Esophagus muscularis mucosa (tissue), 4 donors: ENCODE measurements at places on chromosomes 6 and 20. TPM values are rescaled to one million over a fixed set of nuclear protein-coding genes. Genes with fewer than 3 reads are reported as not detected.
A peak's percentile ranks its signal among the peaks of the same experiment; 100 is the strongest.

Gene TLDC2
- total RNA-seq = not detected

Gene MCCD1
- total RNA-seq = not detected

Gene LY6G6F
- not detected for total RNA-seq

Gene PHACTR1
- 4.2 TPM for total RNA-seq

Gene PLA2G7
- not detected for total RNA-seq

Gene PTCRA
- not detected for total RNA-seq

Gene CRISP3
- 0.33 TPM for total RNA-seq

Gene ECT2L
- 0.42 TPM for total RNA-seq

Gene PRDM1
- 2.1 TPM for total RNA-seq

Gene ACTL10
- total RNA-seq = 1.9 TPM

Gene KCNG1
- 0.63 TPM for total RNA-seq

Gene DUSP15
- 4.3 TPM for total RNA-seq

Gene GGTLC1
- total RNA-seq = not detected

Gene PCIF1
- total RNA-seq = 38.0 TPM

GRCh38 chr6:26172608-26172968 lies 85.4 kb downstream of the HFE start:
- DNase-seq = no peak
- no peaks in the 10 kb centered on the region for H3K36me3 ChIP-seq
- H3K27me3 ChIP-seq = no peaks in the 10 kb centered on the region
- peaks cover 23% of the 10 kb centered on the region for H3K4me1 ChIP-seq

- H3K4me1 ChIP-seq = peaks cover 53% of the 10 kb centered on the region
- H3K4me3 ChIP-seq = no peak overlapping the region
- no peak for DNase-seq
- H3K27ac ChIP-seq = no peak overlapping the region
- no peaks in the 10 kb centered on the region for H3K36me3 ChIP-seq
Observed at GRCh38 chr6:56758120-56758519, 115.4 kb upstream of the DST start.

- no peak for DNase-seq
- no peak overlapping the region for H3K27ac ChIP-seq
- no peak overlapping the region for H3K4me3 ChIP-seq
- no peaks in the 10 kb centered on the region for H3K27me3 ChIP-seq
Observed at GRCh38 chr6:107442938-107443607, 16.3 kb downstream of the PDSS2 start.

GRCh38 chr6:42017021-42017643 lies 33.2 kb upstream of the TAF8 start:
- H3K4me3 ChIP-seq = no peak overlapping the region
- H3K27ac ChIP-seq = peak overlapping the region; percentile 23
- H3K36me3 ChIP-seq = peaks cover 5% of the 10 kb centered on the region
- no peaks in the 10 kb centered on the region for H3K27me3 ChIP-seq
- no peak for DNase-seq

DNA sequence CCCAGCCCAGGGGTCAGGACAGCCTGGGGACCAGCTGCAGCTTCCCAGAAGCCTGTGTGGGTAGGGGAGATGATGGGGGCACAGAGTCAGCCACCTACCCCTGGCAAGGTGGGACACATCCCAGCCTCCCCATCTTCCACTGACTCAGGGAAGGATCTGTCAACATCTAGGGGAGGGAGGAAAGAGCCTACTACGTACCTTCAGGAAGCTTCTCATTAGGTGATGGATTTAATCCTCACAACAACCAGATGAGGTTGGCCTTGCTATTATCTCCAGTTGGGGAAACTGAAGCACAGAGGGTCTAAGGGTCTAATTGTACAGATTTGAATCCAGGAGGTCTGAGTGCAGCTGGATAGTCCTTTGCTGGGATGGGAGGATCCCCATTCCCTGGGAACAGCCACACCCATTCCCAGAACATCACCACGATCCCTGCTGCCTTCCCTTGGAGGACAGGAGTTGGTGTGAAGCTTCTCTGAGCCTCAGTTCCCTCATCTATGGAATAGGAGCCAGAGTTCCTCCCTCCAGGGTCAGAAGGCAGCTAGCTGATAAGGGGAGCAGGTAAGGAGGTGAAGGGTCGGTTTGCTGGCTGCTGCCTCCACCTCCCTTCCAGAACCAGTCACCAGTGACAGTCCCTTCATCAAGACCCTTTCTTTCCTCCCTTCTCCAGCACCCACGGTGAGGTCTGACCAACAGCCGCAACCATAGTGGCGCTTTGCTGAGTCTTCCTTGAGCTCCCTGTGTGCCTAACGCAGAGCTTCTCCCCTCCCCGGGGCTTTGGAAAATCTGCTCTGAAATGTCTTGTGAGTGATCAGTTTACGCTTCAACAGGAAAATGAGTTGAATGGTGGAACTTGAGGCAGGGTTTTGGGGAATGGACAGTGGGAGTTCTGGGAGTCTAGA lies 56.8 kb downstream of the CEBPB start:
- H3K4me3 ChIP-seq = no peak overlapping the region
- no peaks in the 10 kb centered on the region for H3K36me3 ChIP-seq
- no peaks in the 10 kb centered on the region for H3K4me1 ChIP-seq
- DNase-seq = no peak
- no peak overlapping the region for H3K27ac ChIP-seq

DNA sequence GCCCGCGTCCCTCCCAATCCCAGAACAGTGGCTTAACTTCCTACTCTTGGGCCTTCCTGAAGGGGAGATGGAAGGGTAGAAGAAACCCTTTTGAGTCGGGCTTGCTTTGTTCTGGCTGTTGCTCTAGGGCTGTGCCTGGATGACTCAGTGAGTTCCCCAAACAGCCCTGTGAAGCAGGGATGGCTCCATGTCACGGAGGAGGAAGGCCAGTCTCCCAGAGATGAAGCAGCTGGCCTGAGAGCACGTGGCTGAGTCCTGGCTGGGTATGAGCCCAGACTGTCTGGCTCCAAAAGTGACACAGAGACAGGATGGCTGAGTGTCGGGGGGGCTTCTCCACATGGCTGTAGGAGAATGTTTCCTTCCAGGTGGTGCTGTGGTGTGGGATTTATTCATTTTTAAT lies 4.6 kb downstream of the SYTL3 start:
- H3K4me3 ChIP-seq = no peak overlapping the region
- no peaks in the 10 kb centered on the region for H3K36me3 ChIP-seq
- H3K27me3 ChIP-seq = no peaks in the 10 kb centered on the region
- peak; percentile 96 for DNase-seq
- H3K4me1 ChIP-seq = peaks cover 21% of the 10 kb centered on the region

DNA sequence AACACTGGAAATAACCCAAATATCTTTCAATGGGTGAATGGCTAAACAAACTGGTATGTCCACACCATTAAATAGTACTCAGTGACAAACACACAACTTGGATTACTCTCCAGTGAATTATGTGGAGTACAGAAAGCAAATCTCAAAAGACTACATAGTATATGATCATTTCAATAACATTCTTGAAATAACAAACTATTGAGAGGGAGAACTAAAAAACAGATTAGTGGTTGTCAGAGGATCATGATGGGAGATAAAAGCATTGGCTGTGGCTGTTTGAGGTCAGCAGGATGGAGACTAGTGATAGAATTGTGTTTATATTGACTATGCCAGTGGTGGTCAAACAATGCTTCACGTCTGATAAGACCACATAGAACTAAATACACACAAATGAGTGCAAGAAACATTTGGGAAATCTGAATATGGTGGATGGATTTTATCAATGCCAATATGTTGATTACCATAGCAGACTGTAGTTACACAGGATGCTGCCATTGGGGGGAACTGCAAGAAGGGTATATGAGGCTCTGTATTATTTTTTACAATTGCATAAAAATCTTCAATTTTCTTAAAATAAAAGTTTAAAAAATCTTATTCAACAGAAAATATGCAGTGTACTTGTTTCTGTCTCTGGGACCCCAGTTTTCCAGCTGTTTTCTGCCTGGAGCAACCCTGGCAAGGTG lies 242.0 kb downstream of the TBXT start:
- no peaks in the 10 kb centered on the region for H3K36me3 ChIP-seq
- H3K4me3 ChIP-seq = no peak overlapping the region
- H3K27ac ChIP-seq = no peak overlapping the region
- DNase-seq = no peak
- no peaks in the 10 kb centered on the region for H3K4me1 ChIP-seq

DNA sequence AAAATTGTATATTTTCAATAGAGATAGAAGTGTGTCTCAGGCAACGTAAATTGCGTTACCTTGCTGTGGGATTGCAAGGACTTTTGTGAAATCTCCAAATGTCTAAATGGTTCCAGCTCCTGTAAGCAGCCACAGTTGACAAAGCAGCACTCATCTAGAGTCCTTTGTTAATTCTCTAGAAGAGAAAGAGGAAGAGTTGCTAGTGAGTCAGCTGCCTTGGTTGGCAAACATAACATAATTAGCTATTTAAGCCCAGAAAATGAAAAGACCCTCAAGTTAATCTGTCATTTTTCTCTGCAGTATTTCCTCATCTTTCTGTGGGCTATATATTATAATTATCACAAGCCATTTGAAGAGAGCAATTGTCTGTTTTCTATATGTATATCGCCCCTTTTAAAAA lies 66.4 kb upstream of the FABP7 start:
- no peak overlapping the region for H3K4me3 ChIP-seq
- H3K4me1 ChIP-seq = no peaks in the 10 kb centered on the region
- no peaks in the 10 kb centered on the region for H3K36me3 ChIP-seq
- no peak overlapping the region for H3K27ac ChIP-seq
- DNase-seq = no peak

DNA sequence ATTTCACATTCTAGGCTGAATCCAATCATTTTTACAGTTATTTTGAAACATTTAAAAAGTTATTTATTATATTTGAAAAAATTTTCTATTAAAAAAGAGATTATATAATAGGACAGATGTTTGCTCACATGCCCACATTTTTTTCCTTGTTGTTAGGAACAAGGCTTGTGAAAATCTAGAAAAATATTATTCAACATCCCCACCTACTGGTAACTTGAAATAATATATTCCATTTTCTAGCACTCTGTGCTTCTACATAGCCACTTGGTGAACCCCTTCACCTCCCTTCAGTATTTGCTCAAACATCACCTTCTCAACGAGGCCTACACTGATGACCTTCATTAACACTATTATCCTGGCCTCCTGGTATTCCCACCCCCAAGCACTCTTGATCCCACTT lies 18.3 kb upstream of the GPRC6A start:
- no peaks in the 10 kb centered on the region for H3K36me3 ChIP-seq
- H3K4me1 ChIP-seq = no peaks in the 10 kb centered on the region
- no peak for DNase-seq
- no peak overlapping the region for H3K4me3 ChIP-seq

DNA sequence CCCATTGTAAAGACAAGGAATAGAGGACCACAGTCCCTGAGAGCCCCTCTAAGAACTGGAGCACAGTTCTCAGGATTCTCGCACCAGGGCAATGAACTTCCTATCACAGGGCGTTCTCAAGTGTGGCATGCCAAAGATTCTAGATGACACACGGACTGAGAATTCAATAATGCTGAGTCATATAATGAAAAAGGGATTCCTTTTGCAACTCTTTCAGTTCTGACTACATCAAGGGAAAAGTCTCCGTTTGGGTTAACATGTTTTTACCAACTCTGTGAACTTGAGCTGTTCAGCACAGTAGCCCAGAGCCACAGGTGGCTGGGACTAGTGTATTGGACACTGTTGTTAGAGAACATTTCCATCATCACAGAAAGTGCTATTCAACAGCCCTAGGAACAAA lies 3.4 kb downstream of the MED20 start:
- H3K27me3 ChIP-seq = no peaks in the 10 kb centered on the region
- no peak overlapping the region for H3K27ac ChIP-seq
- H3K4me3 ChIP-seq = no peak overlapping the region
- H3K36me3 ChIP-seq = peaks cover 42% of the 10 kb centered on the region

GRCh38 chr20:48284837-48285236 lies 499.6 kb upstream of the SULF2 start:
- no peaks in the 10 kb centered on the region for H3K36me3 ChIP-seq
- no peak overlapping the region for H3K4me3 ChIP-seq

GRCh38 chr6:139219746-139220145 lies 72.1 kb downstream of the TXLNB start:
- H3K27me3 ChIP-seq = no peaks in the 10 kb centered on the region
- DNase-seq = no peak
- no peak overlapping the region for H3K27ac ChIP-seq

GRCh38 chr6:41712651-41713103 lies 22.7 kb downstream of the TFEB start:
- peak overlapping the region; percentile 77 for H3K27ac ChIP-seq
- H3K36me3 ChIP-seq = no peaks in the 10 kb centered on the region
- no peaks in the 10 kb centered on the region for H3K27me3 ChIP-seq
- DNase-seq = no peak
- H3K4me1 ChIP-seq = peaks cover 75% of the 10 kb centered on the region

- peak overlapping the region; percentile 98 for H3K27ac ChIP-seq
- H3K27me3 ChIP-seq = no peaks in the 10 kb centered on the region
- peaks cover 38% of the 10 kb centered on the region for H3K4me1 ChIP-seq
- no peak for DNase-seq
- peak overlapping the region; percentile 75 for H3K4me3 ChIP-seq
- H3K36me3 ChIP-seq = peaks cover 20% of the 10 kb centered on the region
Observed at GRCh38 chr20:50194422-50194830, 3.8 kb downstream of the CEBPB start.

DNA sequence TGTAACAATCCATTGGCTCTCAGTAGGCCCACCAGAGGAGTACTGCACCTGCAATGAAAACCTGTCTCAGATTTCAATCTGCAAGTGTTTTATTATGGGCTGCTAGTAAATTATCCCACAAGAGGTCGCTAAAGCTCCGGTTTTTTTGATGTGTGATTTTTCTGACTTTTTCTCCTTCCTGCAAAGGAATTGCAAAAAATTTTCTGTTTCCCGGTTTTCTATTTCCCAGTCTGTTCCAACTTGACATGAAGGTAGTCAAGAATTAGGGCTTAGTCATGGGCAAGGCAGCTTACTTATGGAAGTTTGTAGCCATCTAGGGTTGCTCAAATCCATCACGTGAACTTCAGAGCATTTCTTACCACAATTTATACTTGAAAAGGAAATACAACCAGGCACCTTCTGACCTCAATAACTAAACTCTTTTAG lies 38.5 kb upstream of the AHI1 start:
- H3K36me3 ChIP-seq = no peaks in the 10 kb centered on the region
- H3K4me3 ChIP-seq = no peak overlapping the region

DNA sequence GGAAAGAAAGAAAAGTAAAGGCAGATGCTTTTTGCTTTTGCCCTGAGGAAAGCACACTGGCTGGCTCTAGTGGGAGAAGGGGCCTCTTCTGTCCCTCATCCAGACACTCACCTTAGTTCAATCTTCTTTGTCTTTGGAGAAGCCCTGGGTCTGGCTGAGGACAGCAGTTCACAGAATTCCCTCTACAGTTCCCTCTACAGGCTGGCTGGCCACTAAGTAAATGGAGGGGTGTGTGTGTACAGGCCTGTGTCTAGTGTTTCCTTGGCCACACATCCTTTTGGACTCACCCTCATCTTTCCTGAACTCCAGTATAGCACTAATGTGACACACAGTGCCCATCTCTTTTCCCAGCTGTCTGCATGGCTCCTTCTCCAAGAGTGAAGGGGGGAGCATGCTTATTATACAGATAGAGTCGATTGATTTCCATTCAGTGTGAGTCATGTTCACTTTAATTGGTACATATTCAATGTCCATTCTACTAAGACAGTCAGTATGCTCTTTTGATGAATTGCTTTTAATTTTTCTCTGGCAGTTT lies 26.0 kb upstream of the CLVS2 start:
- no peaks in the 10 kb centered on the region for H3K27me3 ChIP-seq
- H3K4me3 ChIP-seq = no peak overlapping the region
- no peaks in the 10 kb centered on the region for H3K4me1 ChIP-seq

- no peak overlapping the region for H3K27ac ChIP-seq
- no peaks in the 10 kb centered on the region for H3K4me1 ChIP-seq
- DNase-seq = no peak
- no peak overlapping the region for H3K4me3 ChIP-seq
- no peaks in the 10 kb centered on the region for H3K27me3 ChIP-seq
Observed at GRCh38 chr6:160076009-160076408, 45.6 kb upstream of the SLC22A1 start.

- no peaks in the 10 kb centered on the region for H3K36me3 ChIP-seq
- H3K27me3 ChIP-seq = peaks cover 63% of the 10 kb centered on the region
- no peak within 1 kb of the TSS for H3K4me3 ChIP-seq
- no peak within 1 kb of the TSS for H3K27ac ChIP-seq
Observed at GRCh38 chr20:64106981-64107735, at the start of gene NPBWR2. Gene NPBWR2, minus strand, starts transcription at chr20:64107565. Its CDS starts 734 bp downstream, at chr20:64106831.
